ENCODE measurements at places on chromosomes 7 and 10. TPM values are rescaled to one million over a fixed set of nuclear protein-coding genes. Genes with fewer than 3 reads are reported as not detected.

Gene GCK
- total RNA-seq: 1.1 TPM

Gene CFTR
- total RNA-seq: 19.5 TPM

Gene CCM2
- 21.7 TPM for total RNA-seq

Gene FRMPD2
- 26.7 TPM for total RNA-seq

Gene BEND7
- 12.7 TPM for total RNA-seq

DNA sequence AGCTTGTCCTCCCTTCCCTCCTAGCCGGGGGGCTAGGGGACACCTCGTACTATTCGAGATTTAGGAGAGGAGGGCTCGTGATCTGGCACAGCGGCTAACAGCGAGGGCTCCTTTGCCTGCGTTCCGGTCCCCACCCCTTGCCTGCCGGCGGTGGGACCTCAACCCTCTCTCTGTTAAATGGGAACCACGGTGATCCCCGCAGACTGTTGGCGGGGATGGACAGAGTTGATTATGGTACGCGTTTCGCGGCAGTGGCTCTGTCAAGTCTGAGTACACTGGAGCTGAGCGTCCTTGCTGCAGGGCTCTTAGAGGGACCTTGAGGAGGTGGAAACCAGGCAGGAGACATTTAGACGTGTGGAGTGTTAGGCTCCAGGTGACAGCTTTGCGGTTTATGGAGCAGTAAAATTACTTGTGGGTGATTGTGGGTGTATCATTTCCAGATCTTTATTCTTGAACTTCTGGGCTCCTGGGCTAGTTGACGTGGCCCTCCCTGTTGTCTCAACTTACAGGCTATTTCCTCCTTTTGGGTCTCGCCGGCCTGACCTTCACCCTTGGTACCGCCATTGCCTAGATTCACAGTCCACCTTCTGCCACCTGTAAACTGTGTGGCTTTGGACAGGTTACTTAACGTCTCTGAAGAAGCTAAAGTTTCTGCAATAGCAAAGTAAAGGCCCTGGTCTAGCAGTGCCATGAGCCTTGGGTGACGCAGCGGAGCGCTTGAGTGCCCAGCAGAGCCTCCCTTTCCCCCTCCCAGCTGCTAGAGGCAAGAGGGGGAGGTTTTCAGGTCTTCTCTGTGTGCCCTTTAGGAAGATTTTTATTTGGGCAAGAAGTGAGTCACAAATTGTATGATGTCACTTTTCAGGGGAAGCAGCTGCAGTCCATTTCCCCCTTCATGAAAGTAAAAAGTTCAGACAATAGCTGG lies 739 bp downstream of the CASP7 start:
- H3K36me3 ChIP-seq: peaks cover 10% of the 10 kb centered on the region
- peak overlapping the region; percentile 94 for H3K27ac ChIP-seq
- H3K4me1 ChIP-seq: peaks cover 15% of the 10 kb centered on the region
- H3K27me3 ChIP-seq: no peaks in the 10 kb centered on the region

DNA sequence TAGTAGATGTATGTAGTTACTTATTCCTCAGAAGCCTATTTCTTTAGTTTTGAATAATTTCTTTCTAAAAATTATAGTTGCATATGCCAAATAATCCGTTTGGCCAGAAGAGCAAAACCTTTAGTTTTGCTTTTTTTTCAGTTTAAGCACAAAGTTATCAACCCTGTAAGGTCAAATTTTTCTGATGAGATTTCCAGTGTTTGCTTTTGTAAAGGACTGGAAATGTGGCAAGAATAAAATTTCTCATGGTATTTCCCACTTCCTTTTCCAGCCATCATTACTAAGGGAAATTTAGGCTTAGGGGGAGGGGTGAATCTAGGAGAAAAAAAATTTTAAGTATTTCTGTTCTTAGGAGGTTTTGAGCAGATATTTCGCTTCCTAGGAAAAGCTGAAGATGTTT lies 7.6 kb downstream of the CALD1 start:
- H3K27ac ChIP-seq: peak overlapping the region; percentile 75
- no peaks in the 10 kb centered on the region for H3K27me3 ChIP-seq
- H3K4me3 ChIP-seq: no peak overlapping the region
- peaks cover 7% of the 10 kb centered on the region for H3K4me1 ChIP-seq
- H3K36me3 ChIP-seq: no peaks in the 10 kb centered on the region

DNA sequence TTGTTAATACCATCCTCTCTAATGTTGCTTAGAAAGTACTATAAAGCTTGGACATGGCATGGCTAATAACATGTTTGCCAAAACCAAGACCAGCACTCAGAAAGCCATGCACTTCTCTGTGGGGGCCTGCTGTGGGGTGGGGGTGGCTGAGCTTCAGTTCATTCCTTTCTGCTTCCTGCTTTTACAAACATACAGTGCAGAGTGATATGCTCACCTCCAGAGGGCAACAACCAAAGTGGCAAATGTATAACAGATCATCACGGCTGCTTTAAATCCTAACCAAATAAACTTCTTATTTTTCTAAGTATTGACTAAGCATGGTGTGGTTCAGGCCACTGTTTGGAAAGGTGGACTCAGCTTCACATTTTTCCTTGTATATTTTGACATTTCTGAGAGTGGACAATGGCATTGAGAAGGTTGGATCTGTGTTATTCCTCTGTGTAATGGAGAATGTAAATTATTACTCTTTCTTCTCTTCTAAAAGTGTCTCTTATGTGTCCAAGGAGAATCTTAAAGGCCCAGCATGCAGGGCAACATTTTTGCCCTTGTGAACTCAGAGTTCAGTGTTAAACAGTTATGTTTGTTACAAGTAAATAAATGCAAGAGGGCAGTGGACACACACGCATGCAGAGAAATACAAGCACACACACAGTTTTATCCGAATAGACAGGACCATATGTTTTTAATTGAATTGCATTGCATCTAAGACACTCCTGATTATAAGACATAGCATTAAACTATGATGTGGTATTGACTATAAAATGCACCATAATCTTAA lies 186.1 kb downstream of the HERPUD2 start:
- no peak overlapping the region for H3K4me3 ChIP-seq
- DNase-seq: no peak
- no peaks in the 10 kb centered on the region for H3K4me1 ChIP-seq
- peaks cover 4% of the 10 kb centered on the region for H3K27me3 ChIP-seq
- no peaks in the 10 kb centered on the region for H3K36me3 ChIP-seq

- H3K4me3 ChIP-seq: peak overlapping the region; percentile 20
- H3K4me1 ChIP-seq: peaks cover 28% of the 10 kb centered on the region
- no peaks in the 10 kb centered on the region for H3K36me3 ChIP-seq
- no peaks in the 10 kb centered on the region for H3K27me3 ChIP-seq
These were observed 5.1 kb upstream of the MYL7 start for GRCh38 chr7:44145969-44146911.

- no peaks in the 10 kb centered on the region for H3K36me3 ChIP-seq
- no peak overlapping the region for H3K4me3 ChIP-seq
- DNase-seq: peak; percentile 62
- peaks cover 8% of the 10 kb centered on the region for H3K4me1 ChIP-seq
These were observed 22.6 kb upstream of the AKR1C3 start for GRCh38 chr10:5071411-5072198.

DNA sequence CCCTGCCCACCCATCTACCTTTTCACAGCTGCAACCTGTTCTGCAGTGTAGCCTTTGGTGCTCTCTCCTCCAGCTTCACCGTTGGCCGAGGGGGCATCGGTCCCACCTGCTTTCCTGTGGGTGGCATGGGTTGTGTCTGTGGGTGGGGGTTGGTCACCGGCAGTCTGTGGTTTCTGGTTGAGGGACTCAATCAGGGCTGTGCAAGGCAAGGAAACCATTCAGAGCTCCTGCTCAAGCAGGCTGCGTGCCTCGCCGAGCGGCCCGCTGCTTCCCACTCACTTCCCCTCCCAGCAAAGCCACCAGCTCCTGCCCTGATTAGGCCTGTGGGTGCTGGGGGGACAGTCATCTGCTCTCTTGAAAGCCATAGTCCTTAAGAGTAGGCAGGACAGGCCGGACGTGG lies 9.8 kb downstream of the DNAJB12 start:
- no peak overlapping the region for H3K4me3 ChIP-seq
- no peak overlapping the region for H3K27ac ChIP-seq
- peaks cover 16% of the 10 kb centered on the region for H3K36me3 ChIP-seq
- no peaks in the 10 kb centered on the region for H3K27me3 ChIP-seq
- no peak for DNase-seq

DNA sequence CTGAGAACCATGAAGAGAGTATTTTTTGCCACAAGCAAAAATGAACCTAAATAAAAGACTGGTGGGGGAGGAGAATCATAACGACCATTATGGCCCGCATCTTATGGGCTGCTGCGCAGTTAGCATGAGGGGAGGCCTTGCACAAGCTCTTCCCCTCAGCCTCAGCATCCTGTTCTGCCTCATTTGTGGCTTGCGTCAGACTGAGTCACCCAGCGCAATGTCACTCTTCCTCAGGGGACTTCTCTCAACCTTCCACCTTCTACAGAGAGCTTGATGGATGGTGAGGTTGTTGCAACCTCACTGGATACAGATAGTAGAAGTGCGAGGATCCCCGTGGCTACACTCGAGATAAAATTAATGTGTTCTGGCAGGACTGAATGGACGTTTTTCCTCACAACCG lies 16.8 kb upstream of the GPR15LG start:
- no peak overlapping the region for H3K4me3 ChIP-seq
- H3K36me3 ChIP-seq: peaks cover 10% of the 10 kb centered on the region
- no peak overlapping the region for H3K27ac ChIP-seq
- peaks cover 2% of the 10 kb centered on the region for H3K4me1 ChIP-seq

GRCh38 chr7:2819161-2819953 lies 24.8 kb downstream of the GNA12 start:
- H3K27ac ChIP-seq: peak overlapping the region; percentile 33
- DNase-seq: no peak
- H3K36me3 ChIP-seq: no peaks in the 10 kb centered on the region
- H3K27me3 ChIP-seq: no peaks in the 10 kb centered on the region

DNA sequence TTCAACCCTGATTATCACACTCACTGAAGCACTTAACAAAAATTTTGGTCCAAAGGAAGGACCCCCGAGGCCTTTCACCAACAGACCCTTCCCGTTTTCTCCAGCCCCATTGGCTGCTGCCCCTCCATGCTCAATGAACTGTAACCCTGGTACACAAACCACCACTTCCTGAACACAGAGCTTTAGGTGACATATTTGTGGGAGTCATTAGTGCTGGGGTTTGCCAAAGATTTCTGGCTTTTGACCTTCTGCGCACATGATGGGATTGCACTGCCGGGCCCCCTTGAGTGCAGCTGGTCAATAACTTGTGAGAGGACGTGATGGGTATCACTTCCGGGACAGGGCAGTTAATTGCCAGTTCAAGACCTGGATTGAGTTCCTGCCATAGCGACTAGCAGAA lies 9.0 kb upstream of the CAMK1D start:
- H3K36me3 ChIP-seq: no peaks in the 10 kb centered on the region
- no peaks in the 10 kb centered on the region for H3K4me1 ChIP-seq
- no peak overlapping the region for H3K4me3 ChIP-seq
- no peak overlapping the region for H3K27ac ChIP-seq
- no peak for DNase-seq

GRCh38 chr10:75663947-75664664 lies 232.7 kb downstream of the LRMDA start:
- DNase-seq: no peak
- no peak overlapping the region for H3K4me3 ChIP-seq
- peaks cover 30% of the 10 kb centered on the region for H3K4me1 ChIP-seq
- H3K27me3 ChIP-seq: no peaks in the 10 kb centered on the region

Data from lung (tissue), 17 donors.